ENCODE measurements at places on chromosomes 5 and 9. TPM values are rescaled to one million over a fixed set of nuclear protein-coding genes. Genes with fewer than 3 reads are reported as not detected.

The MAT2B gene
- total RNA-seq, result 65.6 TPM

The FAM81B gene
- not detected for total RNA-seq

The C9orf72 gene
- 9.4 TPM for total RNA-seq

The SLC45A2 gene
- total RNA-seq, result not detected

The SLC12A2 gene
- total RNA-seq, result 16.9 TPM

The PTGS1 gene
- 0.62 TPM for total RNA-seq

The NIPAL4 gene
- 0.60 TPM for total RNA-seq

The RNF183 gene
- not detected for total RNA-seq

The PCDHGA9 gene
- total RNA-seq, result not detected

The SARDH gene
- 2.3 TPM for total RNA-seq

The GPRIN1 gene
- 1.7 TPM for total RNA-seq

The ROR2 gene
- total RNA-seq, result not detected

The APBA1 gene
- 0.23 TPM for total RNA-seq

The GPR21 gene
- total RNA-seq, result 0.42 TPM

The MCIDAS gene
- 0.32 TPM for total RNA-seq

The SLC6A3 gene
- total RNA-seq, result not detected

The PRR7 gene
- 21.8 TPM for total RNA-seq

The SH3TC2 gene
- not detected for total RNA-seq

The ADAMTS12 gene
- not detected for total RNA-seq

The CCDC192 gene
- total RNA-seq, result not detected

The CDK9 gene
- total RNA-seq, result 94.2 TPM

The SPINK13 gene
- total RNA-seq, result not detected

The TUSC1 gene
- total RNA-seq, result 0.14 TPM

The STKLD1 gene
- total RNA-seq, result 0.31 TPM

The ANKRD20A1 gene
- 0.10 TPM for total RNA-seq

The ORM2 gene
- total RNA-seq, result not detected

The B4GALT1 gene
- total RNA-seq, result 35.0 TPM

The RHOBTB3 gene
- 0.78 TPM for total RNA-seq

The SLC36A3 gene
- not detected for total RNA-seq

The FGF18 gene
- 0.28 TPM for total RNA-seq

The TMCO6 gene
- total RNA-seq, result 34.4 TPM

The NREP gene
- 15.7 TPM for total RNA-seq

The THBS4 gene
- total RNA-seq, result 0.41 TPM

The MCCC2 gene
- 74.7 TPM for total RNA-seq

The LEAP2 gene
- total RNA-seq, result 1.8 TPM

The FBN2 gene
- total RNA-seq, result not detected

The BAAT gene
- total RNA-seq, result 0.10 TPM

The SPINK7 gene
- total RNA-seq, result not detected

The BTNL9 gene
- not detected for total RNA-seq

The MGAT4B gene
- 71.5 TPM for total RNA-seq

The HCN1 gene
- not detected for total RNA-seq

The FOXD4 gene
- total RNA-seq, result 0.16 TPM

The FOXD4L5 gene
- total RNA-seq, result 0.10 TPM

All from activated naive CD8-positive, alpha-beta T cell treated with anti-CD3 and anti-CD28 coated beads for 36 hours (primary cell).